ENCODE measurements at places on chromosomes 5 and 9.

GRCh38 chr9:100440071-100440470 is 13.1 kb downstream of the MSANTD3 start:
- H3K4me3 ChIP-seq = no peak overlapping the region
- no peak overlapping the region for H3K27ac ChIP-seq
- H3K4me1 ChIP-seq = no peaks in the 10 kb centered on the region
- no peaks in the 10 kb centered on the region for H3K27me3 ChIP-seq
- no peak for DNase-seq

- no peaks in the 10 kb centered on the region for H3K27me3 ChIP-seq
- no peaks in the 10 kb centered on the region for H3K36me3 ChIP-seq
- DNase-seq = no peak
- H3K27ac ChIP-seq = peak overlapping the region; percentile 5
- H3K4me1 ChIP-seq = peaks cover 14% of the 10 kb centered on the region
- H3K4me3 ChIP-seq = no peak overlapping the region
Observed at GRCh38 chr5:95924720-95925377, 36.8 kb downstream of the ELL2 start.

DNA sequence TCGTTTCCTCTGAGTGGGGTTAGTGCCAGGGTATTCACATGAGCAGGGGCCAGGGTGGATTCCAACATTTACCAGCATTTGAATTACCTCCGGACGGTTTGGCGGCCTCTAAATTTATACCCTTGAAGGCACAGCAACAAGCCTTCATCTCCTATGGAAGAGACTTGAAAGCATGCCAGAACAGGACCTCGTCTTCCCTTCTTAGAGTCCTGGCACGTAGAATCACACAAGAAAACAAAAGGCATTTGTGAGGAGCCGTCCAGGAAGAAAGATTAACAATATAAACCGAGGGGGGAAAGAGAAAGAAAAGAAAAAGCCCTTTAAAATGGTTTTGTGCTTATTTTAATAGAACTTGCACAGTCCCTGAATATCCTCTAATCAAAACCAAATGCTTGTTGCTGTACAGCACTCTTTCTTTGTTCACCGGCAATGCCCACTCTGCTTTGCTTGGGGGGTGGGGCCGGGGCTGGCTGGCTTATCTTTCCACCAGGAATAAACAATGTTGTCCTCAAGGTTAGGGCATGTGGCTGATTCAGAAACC is 575.8 kb upstream of the ZNF462 start:
- DNase-seq = no peak
- H3K4me3 ChIP-seq = peak overlapping the region; percentile 23
- peaks cover 9% of the 10 kb centered on the region for H3K4me1 ChIP-seq
- H3K27me3 ChIP-seq = no peaks in the 10 kb centered on the region
- H3K27ac ChIP-seq = peak overlapping the region; percentile 12

DNA sequence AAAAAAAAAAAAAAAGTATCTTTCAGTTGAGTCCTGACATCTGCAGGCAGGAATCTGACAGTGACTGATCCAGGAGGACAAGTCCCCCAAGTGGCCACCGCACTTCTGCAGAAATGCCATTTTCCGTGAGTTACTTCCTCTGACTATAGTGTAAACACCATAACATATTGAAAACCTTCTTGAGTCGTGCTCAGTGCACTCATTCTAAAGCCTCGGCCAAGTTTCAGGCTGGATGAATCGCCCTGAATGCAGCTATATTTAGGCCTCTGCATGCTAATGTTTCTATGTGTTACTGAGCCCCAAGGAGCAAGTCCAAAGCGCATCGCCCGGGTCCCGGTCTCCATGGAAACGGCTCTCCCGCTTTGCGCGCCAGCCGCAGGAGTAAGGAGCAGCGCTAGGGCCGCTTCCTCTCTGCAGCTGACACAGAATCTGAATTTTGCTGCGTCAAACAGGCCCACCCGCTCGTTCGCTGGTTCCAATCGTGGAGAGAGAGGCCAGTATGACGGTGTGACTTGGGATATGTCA is 335.4 kb downstream of the MSX2 start:
- H3K4me3 ChIP-seq = no peak overlapping the region
- no peaks in the 10 kb centered on the region for H3K36me3 ChIP-seq
- no peak overlapping the region for H3K27ac ChIP-seq
- H3K27me3 ChIP-seq = no peaks in the 10 kb centered on the region
- peaks cover 5% of the 10 kb centered on the region for H3K4me1 ChIP-seq

DNA sequence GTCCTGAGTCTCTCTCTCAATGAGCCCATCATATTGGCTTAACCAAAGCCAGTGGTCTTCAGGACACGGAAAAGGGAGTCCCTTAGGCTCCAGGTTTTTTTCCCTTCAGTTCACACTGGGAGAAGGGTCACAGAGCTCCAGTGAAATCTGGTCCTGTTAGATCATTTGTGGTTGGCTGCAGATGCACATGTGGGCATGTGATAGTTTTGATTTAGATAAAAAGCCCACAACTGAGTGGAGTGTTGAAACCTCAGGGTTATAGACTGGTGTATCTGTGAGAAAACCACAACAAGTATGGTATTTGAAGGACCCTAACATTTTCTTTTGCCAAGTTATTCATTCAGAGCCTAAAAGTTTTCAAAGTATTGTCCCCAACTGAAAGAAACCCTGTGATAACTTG is 46.7 kb downstream of the PRLR start:
- H3K27ac ChIP-seq = no peak overlapping the region
- peaks cover 42% of the 10 kb centered on the region for H3K4me1 ChIP-seq
- no peaks in the 10 kb centered on the region for H3K36me3 ChIP-seq
- no peaks in the 10 kb centered on the region for H3K27me3 ChIP-seq

DNA sequence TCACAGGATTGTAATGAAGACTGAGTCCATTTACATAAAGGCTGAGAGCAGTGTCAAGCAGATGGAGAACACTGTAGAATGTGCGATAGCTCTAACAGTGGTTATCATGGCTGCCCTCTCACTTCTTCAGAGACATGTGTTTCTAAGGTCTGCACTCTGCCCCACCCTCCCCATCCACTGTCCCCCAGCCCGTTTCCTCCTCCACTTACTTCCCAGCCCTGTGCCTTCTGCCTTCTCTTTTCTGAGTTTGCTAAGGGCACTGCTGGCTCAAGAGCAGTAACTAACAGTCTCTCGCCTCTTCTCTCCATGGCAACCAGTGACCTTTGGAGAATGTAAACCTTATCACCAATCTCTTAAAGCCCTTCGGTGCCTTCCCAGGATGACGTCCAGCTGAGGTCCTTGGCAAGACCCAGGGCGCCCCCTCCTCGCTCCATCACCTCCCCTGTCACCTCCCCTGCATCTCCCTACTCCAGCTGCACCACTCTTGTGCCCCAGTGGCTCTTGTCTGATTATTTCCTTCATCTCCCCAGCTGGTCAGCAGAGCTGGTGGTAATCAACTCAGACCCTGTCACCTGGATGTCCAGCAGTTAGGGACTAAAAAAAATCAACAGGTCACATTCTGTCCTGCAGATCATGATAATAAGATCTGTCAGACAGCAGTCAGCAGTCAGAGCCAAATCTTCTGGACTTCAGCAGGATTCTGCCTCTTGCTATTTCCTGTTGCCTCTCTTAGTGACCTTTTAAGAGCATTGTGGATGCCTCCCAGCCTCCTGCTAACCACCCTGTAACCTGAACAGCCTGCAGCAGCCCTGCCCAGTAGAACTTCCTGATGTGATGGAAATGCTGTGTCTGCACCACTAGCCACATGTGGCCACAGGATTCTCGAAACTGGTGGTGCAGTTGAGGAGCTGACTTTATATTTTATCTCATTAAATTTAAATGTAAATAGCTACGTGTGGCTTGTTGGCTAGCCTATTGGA is 9.0 kb downstream of the FXN start:
- DNase-seq = no peak
- H3K4me3 ChIP-seq = no peak overlapping the region

- no peak overlapping the region for H3K27ac ChIP-seq
- no peak for DNase-seq
Observed at GRCh38 chr5:107365320-107366109, 305.2 kb downstream of the EFNA5 start.

DNA sequence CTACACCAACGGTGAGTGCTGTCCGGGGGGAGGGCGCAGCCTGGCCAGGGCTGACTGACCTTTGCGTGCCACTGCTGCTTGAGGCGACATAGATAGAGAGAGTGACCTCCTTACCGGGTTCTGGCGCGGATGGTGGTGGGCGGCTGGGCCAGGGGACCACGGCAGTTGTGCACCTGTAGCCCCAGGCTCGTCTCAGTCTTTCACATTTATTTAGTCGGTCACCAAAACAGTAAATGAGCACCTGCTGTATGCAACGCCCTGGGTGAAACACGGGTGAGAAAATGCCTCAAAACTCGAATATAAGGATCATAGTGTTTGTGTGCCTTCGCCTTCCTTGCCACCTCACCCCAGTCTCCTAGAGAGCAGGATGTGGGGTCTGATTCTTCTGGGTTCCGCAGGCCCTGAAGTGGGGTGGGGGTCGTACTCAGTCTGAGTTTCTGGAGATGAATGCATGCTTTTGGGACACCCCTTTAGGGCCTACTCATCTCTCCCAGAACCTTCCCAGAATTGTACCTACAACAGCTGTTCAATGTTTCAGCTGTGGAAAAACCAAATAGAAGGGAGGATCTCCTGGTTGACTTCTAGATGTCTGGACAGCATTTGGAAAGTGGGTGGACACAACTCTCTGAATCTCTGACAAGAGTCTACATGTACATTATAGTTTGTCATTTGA is 714 bp downstream of the SEC24A start:
- H3K36me3 ChIP-seq = no peaks in the 10 kb centered on the region
- no peak for DNase-seq
- peak overlapping the region; percentile 95 for H3K4me3 ChIP-seq

All from transverse colon (tissue), 4 donors.